CD4-positive, alpha-beta T cell treated with Interleukin-15 for 4 hours (primary cell): ENCODE measurements at places on chromosomes 13 and 19.

DNA sequence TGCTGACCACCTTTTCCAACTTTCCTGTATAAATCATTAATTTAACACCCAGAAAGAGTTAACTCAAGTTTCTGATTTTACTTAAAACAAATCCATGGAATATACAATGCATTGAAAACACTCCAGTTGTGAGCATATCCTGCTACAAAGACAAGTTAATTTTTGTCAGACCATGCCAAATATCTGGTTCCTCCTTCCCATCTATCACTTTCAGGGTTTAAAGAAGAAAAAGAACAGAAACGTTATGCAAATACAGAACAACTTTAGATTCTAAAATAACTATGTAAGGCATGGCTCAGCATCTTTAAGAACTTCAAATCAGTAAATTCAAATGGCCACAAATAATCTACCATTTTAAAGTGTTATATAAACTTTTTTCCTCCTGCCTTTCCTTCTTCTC, 14.9 kb downstream of the MRPS31 start:
- no peak for DNase-seq

GRCh38 chr13:45384474-45385174, 33.5 kb downstream of the SLC25A30 start:
- no peak for DNase-seq

GRCh38 chr19:36719687-36720556, 32.5 kb downstream of the ZNF567 start:
- DNase-seq = no peak

DNA sequence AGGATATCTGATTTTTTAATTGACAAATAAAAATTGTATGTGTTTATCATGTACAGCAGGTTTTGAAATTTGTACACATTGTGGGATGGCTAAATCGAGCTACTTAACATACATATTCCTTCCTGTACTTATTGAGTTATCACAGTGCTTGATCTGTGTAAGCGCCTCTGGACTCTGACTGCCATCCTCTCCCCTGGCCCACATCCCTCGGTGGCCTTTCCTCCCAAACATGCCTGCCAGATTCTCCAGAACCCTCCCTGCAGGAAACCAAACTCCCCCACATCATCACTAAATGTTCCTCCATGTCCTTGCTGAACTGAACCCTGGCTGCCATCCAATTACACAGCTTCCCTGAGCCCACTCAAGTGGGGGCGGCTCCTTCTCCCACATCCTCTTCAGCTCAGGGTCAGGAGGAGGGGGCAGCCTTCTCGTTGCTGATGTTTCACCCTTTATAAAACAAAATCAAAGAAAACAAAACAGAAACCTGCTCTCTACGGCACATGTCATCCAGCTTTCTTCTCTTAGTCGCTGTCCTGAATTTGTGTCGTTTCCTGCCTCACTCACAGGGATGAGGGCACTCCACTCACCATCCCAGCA, 97.1 kb upstream of the SPATA13 start:
- DNase-seq = no peak

DNA sequence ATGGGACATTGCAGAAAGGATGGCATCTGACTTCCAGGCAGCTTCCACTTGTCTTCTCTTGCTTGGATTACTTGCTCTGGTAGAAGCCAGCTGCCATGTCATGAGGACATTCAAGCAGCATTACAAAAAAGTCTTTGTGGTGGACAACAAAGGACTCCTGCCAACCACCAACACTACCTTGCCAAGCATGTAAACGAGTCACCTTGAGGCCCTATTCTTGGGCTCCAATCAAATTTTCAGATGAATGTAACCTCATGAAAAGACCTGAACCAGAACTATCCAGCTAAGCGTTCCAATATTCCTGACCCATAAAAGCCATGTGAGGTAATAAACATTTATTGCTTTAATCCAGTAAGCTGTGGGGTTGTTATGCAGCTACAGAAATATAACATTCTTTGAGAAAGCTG, 12.5 kb downstream of the PROSER1 start:
- DNase-seq = no peak

- peak; percentile 55 for DNase-seq
These were observed 32.2 kb downstream of the ZNF136 start for GRCh38 chr19:12194827-12195731.
